B cell (primary cell): ENCODE measurements at places on chromosomes 12 and 14. TPM values are rescaled to one million over a fixed set of nuclear protein-coding genes. Genes with fewer than 3 reads are reported as not detected.

Gene PRR4
- polyA plus RNA-seq = 1.8 and 4.0 TPM in 2 replicates

- DNase-seq = no peak
Measured at GRCh38 chr14:105467249-105467941, 7.2 kb upstream of the CRIP2 start.

DNA sequence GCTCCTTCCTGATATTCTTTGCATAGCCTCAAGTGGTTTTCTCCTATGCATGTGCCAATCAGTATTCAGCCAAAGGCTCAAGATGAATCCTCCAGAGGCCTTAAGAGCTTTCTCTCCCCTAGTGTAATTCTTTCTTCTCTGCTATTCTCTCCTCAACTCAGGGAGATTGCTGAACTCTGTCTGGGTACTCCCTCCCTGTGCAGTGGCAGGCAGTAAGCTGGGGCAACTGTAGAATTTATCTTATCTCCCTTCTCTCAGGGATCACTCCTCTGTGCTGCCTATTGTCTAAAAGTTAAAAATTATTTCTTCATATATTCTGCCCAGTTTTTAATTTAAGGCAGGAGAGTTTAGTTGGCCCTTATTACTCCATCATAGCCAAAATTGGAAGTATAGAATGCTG is 28.5 kb upstream of the RTRAF start:
- DNase-seq = no peak

- no peak for DNase-seq
Measured at GRCh38 chr14:101073598-101073965, 170.1 kb upstream of the RTL1 start.
